Brain microvascular endothelial cell (primary cell): ENCODE measurements at places on chromosomes 5 and 9.

GRCh38 chr5:176818391-176819098, 8.2 kb downstream of the UNC5A start:
- DNase-seq = no peak

DNA sequence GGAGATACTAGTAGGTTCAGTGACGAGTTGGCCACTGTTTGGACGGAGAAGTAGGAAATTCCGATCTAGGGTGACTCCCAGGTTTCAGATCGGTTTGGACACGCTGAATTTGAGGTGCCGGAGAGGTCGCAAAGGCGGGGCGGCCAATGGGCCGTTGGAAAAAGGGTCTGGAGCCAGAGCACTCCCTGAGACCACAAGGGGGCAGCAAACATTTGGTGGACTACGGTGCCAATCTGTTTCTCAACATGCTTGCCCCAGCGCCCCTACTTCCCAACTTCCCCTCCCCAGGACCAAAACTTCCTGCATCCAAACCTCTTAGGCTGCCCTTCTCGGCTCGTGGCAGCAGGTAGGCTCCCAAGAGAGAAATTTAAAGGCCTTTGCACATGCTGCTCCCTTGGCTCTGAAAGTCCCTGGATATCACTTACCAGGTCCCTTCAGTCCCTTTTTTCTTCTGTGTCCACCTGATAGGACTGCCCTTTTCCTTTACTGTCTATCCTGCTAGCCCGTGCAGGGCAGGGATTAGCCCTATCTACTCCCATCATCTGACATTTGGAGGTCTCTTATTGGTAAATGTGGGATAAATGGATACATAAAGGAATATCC, 992 bp upstream of the RPP25L start:
- peak; percentile 65 for DNase-seq

DNA sequence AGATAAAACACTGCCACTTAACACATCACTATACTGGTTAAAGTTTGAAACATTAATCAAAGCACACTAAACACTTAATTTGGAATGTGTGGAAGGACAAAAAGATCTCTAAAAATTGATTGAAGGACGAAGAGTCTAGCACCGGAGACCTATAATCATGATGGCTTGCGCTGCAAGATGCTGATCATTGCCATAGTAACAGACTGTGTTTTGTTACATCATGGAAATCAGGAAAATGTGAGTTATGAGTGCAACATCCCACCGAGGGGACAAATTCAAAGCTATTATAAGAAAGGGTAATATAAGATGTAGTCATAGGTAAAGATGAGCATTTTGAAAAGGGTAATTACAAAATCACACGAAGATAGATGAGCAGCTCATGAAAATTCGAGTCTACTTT, 278.8 kb upstream of the CTNND2 start:
- no peak for DNase-seq

- DNase-seq = peak; percentile 57
Observed at GRCh38 chr9:137294091-137294680, 7.9 kb downstream of the NRARP start.

- DNase-seq = no peak
Observed at GRCh38 chr9:112890106-112891081, at the start of gene SLC46A2. Gene SLC46A2, minus strand, starts transcription at chr9:112890876. Its CDS starts 195 bp downstream, at chr9:112890681.

DNA sequence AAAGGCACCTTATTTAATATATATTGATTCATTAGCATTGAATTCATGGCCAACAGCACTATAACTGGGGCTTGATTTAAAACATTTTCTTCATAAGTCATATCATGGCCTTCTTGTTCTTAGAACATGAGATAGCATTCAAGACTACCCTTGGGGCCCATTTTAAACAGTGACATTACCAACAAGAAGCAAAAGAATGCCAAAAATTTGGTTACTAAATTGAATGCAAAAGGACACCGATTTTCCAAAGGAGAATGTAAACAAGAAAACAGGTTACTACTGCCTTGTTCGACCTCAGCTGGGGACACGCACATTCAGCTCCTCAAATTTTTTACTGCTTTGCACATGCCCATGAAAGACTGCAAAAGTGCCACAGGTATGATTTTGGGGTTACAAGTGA, 219.4 kb upstream of the TLE4 start:
- DNase-seq = no peak

GRCh38 chr5:115389799-115390382, 93.4 kb upstream of the CCDC112 start:
- no peak for DNase-seq

DNA sequence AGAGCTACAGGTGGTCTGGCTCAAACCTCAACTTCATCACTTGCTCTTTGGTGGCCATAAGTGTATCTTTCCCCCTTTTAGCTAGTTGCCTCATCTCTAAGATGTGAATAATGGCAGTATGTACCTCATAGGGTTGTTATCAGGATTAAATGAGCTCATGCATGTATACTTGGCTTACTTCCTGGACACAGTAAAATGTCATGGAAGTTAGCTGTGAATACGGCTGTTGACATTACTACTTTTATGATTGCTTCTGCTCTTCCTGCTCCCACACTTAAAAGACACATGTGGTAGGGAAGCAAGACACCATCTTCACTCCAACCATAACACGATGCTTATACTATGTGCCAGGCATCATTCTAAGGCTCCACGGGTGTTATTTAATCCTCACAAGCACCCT, 114.5 kb upstream of the GPR151 start:
- DNase-seq = no peak

GRCh38 chr5:53446908-53447307, 33.5 kb upstream of the FST start:
- no peak for DNase-seq

- DNase-seq = no peak
Observed at GRCh38 chr5:141714542-141715310, 32.7 kb upstream of the ARAP3 start.

DNA sequence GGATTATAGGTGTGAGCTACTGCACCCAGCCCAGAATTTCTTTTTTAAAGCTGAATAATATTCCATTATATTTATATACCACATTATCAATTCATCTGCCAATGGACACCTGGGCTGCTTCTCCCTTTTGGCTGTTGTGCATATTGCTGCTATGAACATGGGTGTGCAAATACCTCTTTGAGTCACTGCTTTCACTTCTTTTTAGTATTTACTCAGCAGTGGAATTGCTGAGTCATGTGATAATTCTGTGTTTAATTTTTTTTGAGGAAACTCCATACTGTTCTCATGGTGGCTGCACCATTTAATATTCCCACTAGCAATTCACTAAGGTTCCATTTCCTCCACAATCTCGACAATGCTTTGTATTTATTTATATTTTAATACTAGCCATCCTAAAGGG, 36.1 kb upstream of the KIF4B start:
- no peak for DNase-seq

DNA sequence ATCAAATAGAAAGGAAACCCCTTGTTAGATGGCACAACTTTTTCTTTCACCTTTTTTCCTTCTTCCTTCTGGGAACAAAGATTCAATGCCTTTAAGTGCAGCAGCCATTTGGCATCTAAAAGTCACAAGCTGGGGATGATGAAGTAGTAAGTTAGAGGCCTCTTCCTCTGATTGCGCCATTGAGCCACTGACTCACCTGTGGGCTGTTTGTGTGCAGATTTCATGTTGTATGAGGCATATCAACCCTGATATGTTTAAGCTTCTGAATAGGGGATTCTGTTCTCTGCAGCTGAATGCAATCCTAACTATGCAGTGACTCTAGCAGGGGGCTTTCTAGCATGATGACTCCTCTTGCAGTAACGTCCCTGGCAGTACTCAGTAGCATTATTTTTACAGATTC, 599.9 kb downstream of the CSNK1G3 start:
- DNase-seq = no peak

DNA sequence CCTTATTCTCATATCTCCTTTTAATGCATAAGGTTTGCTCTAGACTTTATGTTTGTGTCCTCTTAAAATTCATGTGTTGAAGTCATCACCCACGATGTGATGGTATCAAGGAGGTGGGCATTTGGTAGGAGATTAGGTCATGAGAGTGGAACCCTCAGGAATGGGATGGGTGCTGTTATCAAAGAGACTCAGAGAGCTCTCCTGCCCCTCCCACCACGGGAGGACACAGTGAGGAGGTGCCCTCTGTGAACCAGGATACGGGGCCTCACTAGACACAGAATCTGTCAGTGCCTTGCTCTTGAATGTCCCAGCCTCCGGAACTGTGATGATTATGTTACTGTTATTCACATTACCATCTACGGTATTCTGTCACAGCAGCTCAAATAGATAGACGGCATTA, 359.0 kb downstream of the IRX1 start:
- no peak for DNase-seq

GRCh38 chr5:83856881-83857280, 136.2 kb upstream of the HAPLN1 start:
- no peak for DNase-seq

DNA sequence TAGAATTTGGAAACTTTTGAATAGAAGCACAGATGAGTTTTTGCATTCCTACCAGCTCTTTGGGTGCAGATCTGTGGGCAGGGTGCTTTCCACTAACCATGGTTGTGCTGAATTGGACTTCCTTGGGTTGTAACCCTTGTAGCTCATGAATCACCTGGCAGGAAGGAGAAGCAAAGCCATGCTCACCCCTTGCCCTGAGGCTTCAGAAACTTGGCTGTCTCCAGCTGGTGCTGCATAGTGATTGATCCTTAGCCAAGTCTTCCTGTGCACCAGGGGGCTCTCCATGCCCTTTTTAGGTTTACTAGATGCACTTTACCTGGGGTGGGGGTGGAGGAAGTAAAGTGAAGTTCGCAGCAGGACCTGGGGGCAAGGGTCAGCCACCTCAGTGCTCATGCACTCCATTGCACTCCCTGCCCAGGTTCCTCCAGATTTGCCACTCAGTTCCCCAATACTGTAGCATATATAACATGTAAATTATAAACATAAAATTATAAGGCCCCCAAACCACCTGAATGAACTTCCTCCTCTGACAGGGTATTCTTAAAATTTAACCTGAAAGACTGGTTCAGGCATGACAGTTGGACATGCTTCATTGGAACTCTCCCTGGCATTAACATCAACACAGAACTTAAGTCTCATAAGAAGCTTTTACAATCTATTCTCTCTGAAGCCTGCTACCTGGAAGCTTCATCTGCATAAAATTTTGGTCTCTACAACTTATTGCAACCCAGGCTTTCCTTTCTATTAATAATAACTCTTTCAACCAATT, 25.8 kb upstream of the IFNA14 start:
- DNase-seq = no peak

DNA sequence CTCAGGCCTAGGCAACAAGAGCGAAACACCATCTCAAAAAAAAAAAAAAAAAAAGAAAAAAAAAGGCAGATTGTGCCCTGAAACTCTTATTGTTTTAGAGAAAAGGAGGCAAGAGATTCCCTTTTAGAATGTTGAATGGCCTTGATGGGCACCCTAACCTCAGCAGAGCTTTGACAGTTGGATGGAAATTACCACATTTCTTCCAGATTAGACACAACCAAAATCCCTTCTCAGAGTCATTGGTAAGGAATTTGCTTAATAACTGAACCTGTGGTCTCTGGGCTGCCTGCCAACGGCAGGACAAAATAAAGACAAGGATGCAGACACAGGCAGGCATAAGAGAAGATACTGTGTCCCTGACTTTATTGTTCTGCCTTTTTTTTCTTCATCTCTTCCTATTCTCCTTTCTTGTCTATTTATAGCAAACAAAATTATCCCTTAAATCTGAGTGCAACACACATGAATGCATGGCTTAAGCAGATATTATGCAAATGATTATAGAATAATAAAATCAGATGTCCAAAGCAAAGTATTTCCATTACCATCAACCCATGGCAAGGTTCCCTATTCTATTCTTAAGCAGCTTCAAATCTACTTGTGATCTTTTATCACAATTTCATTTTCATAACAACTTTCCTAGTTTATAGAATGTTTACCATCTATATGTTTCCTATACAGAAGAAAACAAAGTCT, 37.3 kb upstream of the TRIO start:
- DNase-seq = peak; percentile 89

DNA sequence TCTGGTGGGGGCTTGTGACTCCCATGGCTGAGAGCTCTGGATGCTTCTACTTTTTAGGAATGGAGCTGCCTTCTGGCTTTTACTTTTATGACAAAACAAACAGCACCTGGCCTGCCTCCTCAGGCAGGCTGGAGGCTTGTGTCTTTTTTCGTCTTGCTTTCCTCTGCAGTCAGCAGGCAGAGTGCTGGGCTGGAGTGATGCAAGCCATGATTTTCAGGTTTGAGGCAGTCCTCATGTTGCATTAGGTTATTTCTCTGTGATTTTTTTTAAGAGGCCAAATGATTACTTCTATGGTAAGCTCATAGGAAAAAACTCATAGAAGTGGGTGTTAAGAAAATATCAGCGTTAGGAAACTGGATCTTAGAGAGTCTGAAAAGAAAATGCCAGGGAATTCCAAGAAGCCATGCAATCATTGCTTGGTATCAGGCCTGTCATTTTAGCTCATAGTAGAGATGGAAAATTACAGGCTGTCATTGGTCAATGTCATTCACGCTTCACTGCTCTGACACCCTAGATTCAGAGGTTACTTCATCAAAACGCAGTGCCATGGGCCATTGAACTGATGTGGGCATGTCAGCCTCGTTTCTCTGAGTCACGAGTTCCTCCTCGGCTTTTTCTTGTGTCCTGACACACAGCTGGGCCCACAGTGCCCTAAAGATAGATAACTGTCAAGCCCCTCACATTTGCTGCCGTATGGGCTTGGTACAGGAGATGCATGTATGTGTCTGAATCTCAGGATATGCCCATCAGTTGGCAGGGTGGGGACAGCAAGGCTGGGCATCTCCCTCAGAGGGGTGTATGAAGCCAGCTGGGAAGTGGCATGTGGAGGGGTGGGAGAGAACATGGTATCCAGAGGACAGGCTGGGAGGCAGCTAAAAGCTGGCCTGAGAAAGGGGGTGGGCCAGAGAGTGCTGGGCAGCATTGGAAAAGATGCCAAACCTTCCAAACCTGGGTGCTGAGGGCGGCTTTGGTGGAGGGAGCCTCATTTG, 151.8 kb downstream of the HSPA4 start:
- DNase-seq = no peak

DNA sequence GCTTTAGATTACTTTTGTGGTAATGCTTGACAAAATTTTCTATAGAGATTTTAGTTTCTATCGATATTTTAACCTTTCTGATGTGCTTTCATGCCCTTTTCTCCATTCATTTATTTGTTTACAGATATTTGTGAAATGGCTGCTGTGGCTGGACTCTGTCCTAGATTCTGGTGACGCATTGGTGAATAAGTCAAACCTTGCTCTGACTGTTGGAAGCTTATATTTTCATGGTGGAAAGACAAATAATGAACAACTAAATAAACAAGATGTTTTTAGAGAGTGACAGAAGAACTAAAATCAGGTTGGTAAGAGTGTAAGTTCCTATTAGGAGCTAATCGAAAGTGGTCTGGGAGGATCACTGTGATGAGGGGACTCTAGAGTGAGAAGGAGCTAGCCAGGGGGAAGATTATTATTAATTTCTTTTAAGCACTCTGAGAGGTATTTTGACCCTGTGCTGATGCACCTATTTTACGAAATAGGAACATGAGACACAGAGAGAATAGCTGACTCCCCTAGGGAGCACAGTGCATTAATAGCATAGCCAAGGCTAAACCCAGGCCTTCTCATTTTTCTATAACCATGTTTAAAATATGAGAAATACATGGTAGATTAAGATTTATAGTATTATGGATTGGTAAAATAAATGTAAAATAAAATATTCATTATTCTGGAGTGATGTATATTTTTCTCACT, 411.9 kb upstream of the ARRDC3 start:
- DNase-seq = peak; percentile 8

GRCh38 chr5:111892949-111893348, 136.0 kb upstream of the NREP start:
- peak; percentile 5 for DNase-seq
